ENCODE measurements at places on chromosomes 1 and 21. TPM values are rescaled to one million over a fixed set of nuclear protein-coding genes. Genes with fewer than 3 reads are reported as not detected.

The SMYD2 gene
- total RNA-seq: 26.2 TPM

The HLCS gene
- total RNA-seq: 6.5 TPM

The FAM163A gene
- not detected for total RNA-seq

The KIF2C gene
- total RNA-seq: 26.4 TPM

The TAL1 gene
- 47.3 TPM for total RNA-seq

Data from bladder microvascular endothelial cell (primary cell).